ENCODE measurements at places on chromosomes 5 and 9. TPM values are rescaled to one million over a fixed set of nuclear protein-coding genes. Genes with fewer than 3 reads are reported as not detected.

SLC35D2 gene
- 23.7 TPM for total RNA-seq

CDKN2A gene
- not detected for total RNA-seq

CBY3 gene
- 0.39 TPM for total RNA-seq

GPR21 gene
- not detected for total RNA-seq
